ENCODE measurements at places on chromosomes 2 and 18.

- peak; percentile 42 for DNase-seq
Observed at GRCh38 chr2:164917296-164917903, 37.9 kb downstream of the SLC38A11 start.

GRCh38 chr18:23459530-23459921, 6.4 kb downstream of the RIOK3 start:
- no peak for DNase-seq

DNA sequence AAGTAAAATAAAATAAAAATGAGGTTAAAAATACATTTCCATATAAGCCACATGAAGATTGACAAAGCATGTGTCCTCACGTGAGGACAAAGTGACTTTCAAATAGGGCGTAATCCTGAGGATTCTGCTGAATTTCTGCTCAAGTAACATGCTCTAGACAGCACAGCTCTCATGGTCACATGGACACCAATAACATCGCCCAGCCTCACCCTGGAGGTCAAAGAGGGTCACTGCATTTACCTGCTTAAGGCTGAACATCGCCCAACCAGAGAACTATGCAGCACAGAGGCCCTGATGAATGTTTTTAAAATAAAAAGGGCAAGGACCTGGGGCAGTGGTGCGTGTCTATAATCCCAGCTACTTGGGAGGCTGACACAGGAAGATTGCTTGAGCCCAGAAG, 30.2 kb downstream of the TGFBRAP1 start:
- no peak for DNase-seq

DNA sequence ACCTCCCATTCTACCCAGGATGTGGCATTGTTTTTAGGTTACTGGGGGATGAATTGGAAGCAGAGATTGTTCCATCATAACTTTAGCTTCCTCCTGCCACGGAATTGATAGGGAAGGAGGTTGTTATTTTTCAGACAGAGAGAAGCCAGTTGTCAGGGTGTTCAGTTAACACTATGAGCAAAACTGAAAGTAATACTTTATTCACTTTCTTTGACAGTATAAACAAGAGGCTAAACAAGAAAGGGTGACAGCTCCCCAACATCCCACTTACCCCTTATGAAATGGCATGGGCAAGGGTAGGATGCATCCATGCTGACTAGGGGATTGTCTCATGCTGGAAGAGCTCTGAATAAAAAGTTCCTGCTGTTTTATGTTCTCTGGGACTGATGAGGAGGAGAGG, 36.4 kb upstream of the GAREM1 start:
- DNase-seq = no peak

DNA sequence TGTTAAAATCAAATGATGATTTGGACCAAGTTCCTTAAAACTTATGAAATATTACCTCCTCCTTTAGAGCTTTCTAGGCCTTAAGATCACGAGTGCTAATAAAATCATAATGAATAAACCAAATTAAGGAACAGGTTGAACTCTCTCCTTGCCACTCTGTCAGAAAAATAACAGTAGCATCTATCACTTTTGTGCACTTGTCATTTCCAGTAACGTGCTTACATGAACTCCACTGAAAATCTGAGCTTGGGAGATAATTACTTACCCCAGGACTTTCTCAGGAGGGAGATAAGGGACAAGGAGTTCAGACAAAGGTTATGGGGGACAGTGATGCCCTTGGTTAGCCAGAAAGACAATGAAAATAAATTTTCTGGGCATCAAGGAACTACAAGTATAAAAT, 36.0 kb downstream of the EPB41L3 start:
- no peak for DNase-seq

DNA sequence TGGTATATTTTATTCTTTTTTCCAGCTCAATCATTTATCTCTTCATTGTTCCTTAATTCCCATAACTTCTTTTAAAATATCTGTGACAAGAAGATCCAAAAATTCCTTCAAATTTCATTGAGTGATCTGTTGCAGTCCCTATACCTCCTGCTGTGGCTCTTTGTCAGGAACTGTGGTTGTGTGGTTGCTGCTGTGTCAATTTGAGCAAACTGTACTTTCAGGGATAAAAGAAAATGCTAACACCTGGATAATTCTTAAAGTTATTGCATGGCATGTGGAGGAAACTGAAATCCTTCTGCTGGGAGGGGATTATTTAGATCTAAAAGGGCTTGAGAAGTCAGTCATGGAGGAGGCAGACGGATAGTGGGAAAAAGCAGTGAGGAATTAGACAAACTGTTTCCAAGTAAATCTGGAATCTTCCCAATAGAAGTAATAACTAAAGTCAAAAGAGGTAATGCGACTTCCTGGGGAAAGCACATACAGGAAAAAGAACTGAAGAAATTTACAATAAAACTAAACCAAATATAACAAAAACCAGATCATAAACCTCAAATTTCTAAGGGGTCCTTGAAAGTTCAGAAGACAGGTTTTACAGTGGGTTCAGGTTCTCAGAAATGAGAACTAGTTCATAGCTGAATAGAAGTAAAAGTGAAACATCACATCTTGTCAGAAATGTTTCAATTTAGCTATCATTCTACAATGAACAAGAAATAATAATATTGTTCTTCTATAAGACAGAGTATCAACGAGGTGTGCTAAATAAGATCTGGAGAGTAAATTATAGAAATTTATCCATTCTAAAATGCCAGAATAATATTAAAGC, 33.5 kb upstream of the CD226 start:
- no peak for DNase-seq

Data from fibroblast of skin of right biceps (primary cell).